ENCODE measurements at places on chromosomes 16 and 17. TPM values are rescaled to one million over a fixed set of nuclear protein-coding genes. Genes with fewer than 3 reads are reported as not detected.
A peak's percentile ranks its signal among the peaks of the same experiment; 100 is the strongest.

GRCh38 chr16:80602894-80603293, 62.1 kb downstream of the DYNLRB2 start:
- DNase-seq: no peak

ACD gene
- 23.7 TPM for polyA plus RNA-seq

PRR35 gene
- polyA plus RNA-seq: 16.5 TPM

GRCh38 chr17:38875477-38876075, 5.7 kb downstream of the LASP1 start:
- DNase-seq: no peak

GRCh38 chr17:36503456-36504155, 17.1 kb downstream of the ZNHIT3 start:
- no peak for DNase-seq

- DNase-seq: no peak
Measured at GRCh38 chr16:78696797-78697196, 597.3 kb downstream of the WWOX start.

- no peak for DNase-seq
Measured at GRCh38 chr17:67639979-67640378, 77.8 kb upstream of the NOL11 start.

GRCh38 chr16:81565321-81566028, 120.9 kb downstream of the CMIP start:
- no peak for DNase-seq

- DNase-seq: no peak
Measured at GRCh38 chr17:74126959-74127358, 76.5 kb upstream of the RPL38 start.

DNA sequence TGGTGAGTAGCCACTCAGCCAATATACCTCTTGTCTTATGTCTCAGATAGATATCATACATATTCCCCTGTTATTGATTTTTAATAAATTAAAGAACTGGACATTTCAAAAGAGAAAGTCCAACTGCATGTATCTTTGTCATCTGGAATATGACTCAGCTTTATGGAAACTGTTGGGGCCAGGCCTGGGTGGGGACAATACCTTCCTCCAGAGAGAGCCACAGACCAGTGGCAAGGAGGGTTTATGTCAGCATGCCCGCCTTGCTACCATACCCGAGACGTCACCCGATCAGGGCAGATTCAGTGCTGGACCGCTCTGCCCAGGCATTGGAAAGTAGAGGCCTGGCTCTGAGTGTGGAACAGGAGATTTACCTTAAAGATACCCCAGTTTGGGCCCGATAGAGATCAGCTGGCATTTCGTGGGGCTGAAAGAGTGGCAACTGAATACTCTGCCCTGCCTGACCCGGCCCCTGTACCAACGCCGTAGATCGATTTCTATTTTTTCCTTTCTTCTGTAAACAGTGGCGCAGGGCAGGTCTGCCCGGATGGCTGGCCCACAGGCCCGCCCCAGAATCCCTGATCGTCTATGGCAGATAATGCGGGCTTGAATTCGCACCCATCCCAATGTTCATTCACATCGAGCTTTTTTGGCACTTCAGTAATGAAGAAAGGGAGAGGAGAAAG, 158.6 kb downstream of the SALL1 start:
- no peak for DNase-seq

RPTOR gene
- polyA plus RNA-seq: 20.7 TPM

GRCh38 chr17:78731904-78732303, 50.2 kb downstream of the CYTH1 start:
- no peak for DNase-seq

GRCh38 chr17:11948789-11949188, 48.5 kb downstream of the ZNF18 start:
- DNase-seq: no peak

TMEM204 gene
- 17.6 TPM for polyA plus RNA-seq

STAT3 gene
- polyA plus RNA-seq: 65.2 TPM

GRCh38 chr17:80813318-80813717, 178.3 kb upstream of the CHMP6 start:
- no peak for DNase-seq

DNA sequence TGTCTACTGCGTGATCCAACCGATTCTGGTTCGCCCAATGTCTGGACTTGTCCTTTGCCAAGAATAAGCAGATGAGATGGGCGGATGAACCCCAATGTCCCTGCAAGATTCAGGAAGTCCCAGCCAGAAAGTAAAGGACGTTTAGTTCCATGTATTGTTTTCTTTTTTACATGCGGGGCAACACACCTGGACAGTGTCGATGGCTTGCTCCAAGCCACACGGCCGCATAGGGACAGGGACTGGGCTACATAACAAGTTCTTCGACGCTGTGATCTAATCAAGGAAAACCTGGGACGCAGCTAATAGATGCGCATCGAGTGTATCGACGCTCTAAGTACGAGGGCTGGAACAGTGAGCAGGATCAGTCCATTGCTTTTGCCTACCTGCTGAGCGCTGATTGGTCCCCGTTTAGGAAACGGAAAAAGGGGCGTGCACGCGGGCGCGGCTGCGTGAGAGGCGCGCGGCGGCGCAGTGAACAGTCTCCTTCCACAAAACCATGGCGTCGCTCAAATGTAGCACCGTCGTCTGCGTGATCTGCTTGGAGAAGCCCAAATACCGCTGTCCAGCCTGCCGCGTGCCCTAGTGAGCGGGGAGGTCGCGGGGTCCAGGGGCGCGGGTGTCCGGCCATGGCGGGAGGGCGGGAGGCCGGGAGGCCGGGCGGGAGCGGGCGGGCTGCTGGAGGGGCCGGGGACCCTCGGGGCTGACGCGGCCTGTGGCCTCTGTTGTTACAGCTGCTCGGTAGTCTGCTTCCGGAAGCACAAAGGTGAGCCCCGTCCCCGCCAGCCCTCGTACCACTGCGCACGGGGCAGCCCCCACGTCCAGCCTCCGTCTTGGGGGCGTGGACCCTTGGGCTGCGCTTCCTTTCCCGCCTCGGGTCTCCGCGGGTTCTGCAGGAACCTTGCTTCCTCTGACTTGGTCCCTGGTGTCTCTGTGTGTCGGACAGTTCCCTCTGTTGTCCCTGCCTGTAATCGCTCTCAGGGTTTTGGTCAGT, at the start of gene ZNHIT3:
Gene ZNHIT3 (plus strand): TSS at position 478 of the 991 bp plus-strand sequence. CDS start 19 bp downstream, at position 497.
- peak; percentile 93 for DNase-seq

- no peak for DNase-seq
Measured at GRCh38 chr16:35352431-35352830, 1893.0 kb downstream of the TP53TG3F start.

GRCh38 chr16:71188956-71189712, 41.4 kb downstream of the HYDIN start:
- DNase-seq: no peak

DNA sequence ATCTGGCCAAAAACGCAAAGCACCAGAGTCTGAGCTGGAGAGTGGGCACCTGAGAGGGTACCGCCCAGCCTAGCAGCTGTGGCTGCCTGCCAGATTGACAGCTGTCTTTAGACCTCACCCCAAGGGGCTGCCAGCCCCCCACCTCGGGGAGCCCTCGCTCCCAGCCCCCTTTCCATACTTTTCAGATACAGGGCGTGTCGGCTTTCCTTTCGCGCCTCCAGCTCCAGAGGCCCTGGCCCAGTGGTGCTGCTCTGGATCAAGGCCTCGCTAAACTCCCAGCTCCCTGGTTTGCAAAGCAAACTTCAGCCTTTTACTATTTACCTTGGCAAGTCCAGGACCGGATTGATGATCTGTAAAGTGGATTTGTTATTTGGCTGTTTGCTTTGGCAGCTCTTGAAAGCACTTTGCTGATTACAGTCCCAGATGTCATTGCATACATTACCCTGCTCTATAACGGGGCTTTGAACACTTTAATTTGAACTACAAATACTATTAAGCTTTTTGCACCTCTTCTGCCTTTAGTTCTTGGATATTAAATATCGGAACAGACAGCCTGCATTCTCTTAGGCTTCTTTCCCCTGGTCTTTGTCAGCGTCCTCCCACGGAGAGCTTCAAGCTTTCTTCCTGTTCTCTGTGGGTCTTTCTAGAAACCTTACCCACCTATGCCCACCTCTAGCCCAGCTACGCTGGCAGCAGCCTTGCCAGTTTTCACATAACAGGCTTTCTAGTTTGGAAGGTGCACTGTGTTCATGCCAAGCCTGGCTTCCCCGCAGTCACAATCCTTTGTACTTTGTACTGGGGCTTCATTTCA, 63.6 kb upstream of the TBX2 start:
- no peak for DNase-seq

DNA sequence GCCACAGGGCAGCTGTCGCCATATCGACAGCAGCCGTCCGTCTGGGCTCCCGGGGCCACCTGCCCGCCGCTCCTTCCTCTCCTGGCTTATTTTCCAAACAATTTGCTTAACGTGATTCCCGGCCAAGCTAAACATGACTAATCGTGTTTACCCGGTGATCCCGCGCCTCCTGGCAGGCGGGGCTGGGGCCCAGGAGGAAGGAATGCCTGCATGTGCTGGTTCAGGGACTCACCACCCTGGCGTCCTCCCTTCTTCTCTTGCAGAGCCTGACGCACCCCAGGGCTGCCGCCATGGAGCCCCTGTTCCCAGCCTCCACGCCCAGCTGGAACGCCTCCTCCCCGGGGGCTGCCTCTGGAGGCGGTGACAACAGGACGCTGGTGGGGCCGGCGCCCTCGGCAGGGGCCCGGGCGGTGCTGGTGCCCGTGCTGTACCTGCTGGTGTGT, 6.1 kb downstream of the SSTR5 start:
- DNase-seq: no peak

KRT36 gene
- not detected for polyA plus RNA-seq

GRCh38 chr17:74330446-74330845, 4.4 kb downstream of the KIF19 start:
- no peak for DNase-seq

DNA sequence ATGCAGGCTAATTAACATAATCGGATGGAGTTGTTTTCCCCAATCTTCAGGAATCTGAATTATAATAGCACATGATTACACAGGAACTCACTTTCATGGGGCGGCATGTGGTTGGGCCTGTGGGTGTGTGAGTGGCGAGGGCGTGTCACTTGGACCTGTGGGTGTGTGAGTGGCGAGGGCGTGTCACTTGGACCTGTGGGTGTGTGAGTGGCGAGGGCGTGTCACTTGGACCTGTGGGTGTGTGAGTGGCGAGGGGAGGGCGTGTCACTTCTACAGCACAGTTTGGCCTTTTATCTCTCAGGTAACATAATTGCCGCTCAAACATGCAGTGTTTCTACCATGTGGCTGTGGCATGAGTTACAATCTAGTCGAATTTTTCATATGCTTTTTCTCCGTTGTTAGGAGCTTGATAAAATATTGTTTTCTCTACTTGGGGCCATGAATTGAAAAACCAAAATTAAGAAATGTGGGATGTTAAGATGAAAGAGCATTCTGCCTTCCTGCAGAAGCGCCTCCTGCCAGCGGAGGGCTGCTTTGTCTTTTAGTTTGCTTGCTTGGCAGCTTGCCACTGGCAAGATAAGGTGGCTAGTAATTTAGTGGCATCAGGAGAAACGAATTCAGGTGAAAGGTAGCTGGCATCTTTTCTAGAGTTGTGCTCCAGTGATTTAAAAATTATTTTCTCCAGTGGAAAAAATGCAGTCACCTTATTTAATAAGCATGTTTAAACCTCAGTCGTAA, 36.2 kb downstream of the USP10 start:
- DNase-seq: no peak

DNA sequence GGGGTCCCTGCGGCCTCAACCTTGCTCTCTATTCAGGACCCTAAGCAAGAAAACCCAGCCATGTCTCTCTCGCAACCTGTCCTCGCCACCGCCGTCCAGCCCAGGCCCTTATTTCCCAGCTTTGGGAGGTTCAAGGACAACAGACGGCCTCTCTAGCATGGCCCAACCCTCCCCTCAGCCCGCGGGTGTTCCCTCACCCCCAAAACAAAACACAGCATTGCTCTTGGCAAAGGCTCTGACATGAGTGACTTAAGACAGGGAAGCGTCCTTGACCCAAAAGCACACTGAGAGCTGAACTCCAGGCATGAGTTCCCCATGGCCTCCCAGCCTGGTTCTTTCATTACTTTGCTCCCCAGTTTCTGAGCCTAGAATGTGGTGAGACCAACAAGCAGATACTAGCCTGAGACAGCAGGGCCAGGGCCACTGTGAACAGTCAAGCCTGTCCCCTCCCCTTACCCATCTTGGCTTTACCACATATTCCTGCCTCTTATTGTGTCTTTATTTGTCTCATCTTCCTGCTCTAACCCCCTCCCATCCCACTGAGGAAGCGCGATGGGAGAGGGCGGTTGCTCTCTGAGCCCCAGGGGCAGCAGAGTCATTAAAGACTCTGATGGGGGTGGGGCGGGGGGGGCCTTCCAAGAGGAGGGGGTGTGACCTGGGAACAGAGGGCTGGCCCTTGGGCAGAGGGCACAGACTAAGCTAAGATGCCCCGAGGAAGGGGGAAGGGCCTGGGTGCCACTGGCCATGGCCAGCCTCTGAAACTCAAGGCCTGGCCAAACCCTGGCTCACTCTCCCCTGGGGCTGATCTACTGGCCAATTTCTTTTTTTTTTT, 11.8 kb downstream of the SREBF1 start:
- no peak for DNase-seq

KRT25 gene
- not detected for polyA plus RNA-seq

PERCC1 gene
- polyA plus RNA-seq: 0.21 TPM

DNA sequence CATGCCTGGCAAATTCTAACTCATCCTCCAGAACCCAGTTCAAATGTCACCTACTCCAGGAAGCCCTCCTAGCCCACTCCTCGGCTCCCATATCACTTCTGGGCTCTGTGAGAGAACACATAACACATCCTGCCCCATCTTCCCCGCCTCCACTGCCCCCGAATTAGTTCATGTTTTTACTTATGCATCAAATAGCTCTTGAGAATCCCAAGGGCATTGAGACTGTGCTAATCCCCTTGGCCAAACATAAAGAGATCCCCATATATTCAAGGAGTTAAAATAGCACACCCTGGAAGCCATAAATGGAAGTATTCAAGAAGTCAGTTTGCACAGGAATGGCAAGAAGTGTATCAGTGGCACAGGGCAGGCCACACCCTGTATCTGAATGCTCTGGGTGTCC, 2.0 kb upstream of the CREBBP start:
- no peak for DNase-seq

DNA sequence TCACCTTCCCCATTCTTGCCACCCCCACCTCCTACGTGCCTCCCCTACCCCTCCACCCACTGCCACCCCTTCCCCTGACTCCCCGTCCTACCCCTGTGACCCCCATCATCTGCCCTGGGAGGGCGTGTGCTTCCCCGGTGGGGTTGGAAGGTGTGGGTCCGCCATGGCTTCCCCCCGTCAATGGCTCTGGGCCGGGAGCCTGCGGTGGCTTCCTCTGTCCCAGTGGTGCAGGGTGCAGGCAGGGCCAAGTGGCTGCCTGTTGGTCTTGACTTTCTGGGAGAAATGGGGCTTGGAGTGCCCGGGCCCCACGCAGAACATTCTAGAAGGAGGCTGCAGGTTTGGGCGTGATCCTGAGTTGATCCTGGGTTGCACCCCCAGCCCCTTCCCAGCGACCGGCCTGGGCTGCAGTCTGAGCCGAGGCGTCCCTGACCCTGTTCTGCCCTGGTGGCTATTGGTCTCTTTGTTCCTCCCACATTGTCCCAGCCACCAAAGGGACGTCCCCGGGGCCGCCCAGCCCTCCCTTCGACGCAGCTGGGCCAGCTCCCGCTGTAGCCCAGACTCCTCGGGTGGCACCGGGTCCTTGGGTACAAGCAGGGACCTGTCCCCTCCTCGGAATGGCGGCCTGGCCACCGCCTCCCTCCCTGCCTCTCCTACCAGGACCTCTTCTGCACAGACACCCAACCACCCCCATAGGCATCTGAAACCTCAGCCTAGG, 25.7 kb downstream of the GSE1 start:
- no peak for DNase-seq

GRCh38 chr17:77061669-77062068, 79.1 kb upstream of the SEC14L1 start:
- DNase-seq: no peak

- DNase-seq: no peak
Measured at GRCh38 chr16:69928856-69929400, 22.2 kb upstream of the CLEC18A start.

GRCh38 chr16:51996516-51996915, 550.4 kb downstream of the TOX3 start:
- DNase-seq: peak; percentile 9

GRCh38 chr16:2040041-2040786, 7.4 kb downstream of the NTHL1 start:
- no peak for DNase-seq

Data from renal pelvis (tissue), 12 donors.